ENCODE measurements at places on chromosomes 2 and 18.

- no peak for DNase-seq
These were observed 154.7 kb downstream of the TWIST2 start for GRCh38 chr2:239002591-239002953.

DNA sequence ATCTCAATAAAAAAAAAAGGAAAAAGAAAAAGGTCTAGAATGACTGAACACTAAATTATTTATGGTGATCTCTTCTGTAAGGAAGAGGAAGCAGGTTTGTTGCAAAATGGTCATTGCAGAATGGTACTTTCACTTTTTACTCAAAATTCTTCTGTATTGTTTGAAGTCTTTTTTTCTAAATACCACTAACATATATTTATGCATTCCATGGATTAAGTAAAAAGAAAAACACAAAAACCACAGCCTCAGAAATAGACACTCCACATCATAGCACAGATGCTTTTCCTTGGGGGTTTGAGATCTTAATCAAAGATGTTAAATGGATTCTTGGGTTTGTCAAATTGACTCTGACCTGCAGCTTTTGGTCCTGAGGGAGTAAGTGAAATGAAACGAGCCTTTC, 47.4 kb downstream of the RHOB start:
- DNase-seq, result no peak

GRCh38 chr2:216695401-216695821, at the start of gene IGFBP5:
TSS of gene IGFBP5 (minus strand) at chr2:216695549. CDS start at chr2:216694775, 774 bp downstream.
- no peak for DNase-seq

- DNase-seq, result no peak
These were observed 234.9 kb downstream of the TRIB2 start for GRCh38 chr2:12951657-12951973.

GRCh38 chr2:2641541-2642410, 310.7 kb upstream of the MYT1L start:
- DNase-seq, result no peak

DNA sequence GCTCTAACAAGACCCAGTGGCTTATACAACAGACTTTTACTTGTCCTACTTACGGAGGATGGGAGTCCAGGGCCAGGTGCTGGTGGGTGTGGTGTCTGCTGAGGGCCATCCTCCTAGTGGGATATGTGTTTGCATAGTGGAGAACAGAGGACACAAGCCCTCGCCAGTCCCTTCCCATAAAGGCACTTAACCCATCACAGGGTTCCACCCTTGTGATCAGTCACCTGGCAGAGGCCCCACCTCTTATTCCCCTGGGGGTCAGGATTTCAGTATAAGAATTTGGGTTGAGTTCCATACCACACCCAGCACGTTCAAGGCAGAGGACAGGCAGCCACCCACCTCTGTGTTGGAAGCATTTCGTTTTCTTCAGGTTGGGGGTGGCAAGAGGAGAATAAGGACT, 259.0 kb downstream of the AGAP1 start:
- DNase-seq, result no peak

GRCh38 chr2:47558768-47559684, 156.1 kb downstream of the MSH2 start:
- no peak for DNase-seq

DNA sequence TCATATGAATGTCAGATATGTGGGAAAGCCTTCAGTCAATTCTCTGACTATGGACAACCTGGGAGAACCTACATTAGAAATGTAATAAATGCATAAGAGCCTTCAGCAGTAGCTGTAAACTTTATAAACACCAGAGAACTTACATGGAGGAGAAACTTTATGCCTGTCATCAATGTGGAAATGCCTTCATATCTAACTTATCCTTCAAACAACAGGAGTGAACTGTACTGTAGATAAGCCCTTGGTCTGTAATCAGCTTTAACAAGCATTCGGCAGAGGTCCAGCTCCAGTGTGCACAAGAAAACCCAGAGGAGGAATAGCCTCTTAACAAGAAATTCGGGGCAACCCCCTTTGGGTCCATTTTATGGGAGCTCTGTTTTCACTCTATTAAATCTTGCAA, 14.8 kb upstream of the UXS1 start:
- DNase-seq, result no peak

DNA sequence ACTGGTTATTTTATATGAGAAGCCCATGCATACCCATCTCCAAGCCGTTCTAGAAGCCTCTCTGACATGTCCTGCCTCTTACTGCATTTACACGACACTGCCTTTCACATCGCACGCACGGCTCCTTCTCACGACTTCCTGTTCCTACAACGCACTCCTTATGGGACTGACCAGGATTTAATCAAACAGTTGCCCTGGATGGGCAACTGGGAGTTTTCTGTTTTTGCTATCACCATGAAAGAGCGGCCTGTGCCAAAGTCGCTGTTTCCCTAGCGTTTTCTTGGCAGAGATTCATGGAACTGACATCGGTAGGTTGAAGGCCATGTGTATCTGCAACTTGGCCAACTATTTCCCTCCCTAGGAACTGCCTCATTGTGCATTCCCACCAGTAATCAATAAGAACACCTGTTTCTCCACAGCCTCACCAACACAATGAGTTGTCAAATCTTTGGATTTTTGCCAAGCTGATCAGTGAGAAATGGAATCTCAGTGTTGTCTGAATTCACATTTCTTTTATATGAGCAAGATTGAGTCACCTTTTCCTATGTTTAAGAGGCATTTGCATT, 97.2 kb upstream of the OTOS start:
- DNase-seq, result no peak

DNA sequence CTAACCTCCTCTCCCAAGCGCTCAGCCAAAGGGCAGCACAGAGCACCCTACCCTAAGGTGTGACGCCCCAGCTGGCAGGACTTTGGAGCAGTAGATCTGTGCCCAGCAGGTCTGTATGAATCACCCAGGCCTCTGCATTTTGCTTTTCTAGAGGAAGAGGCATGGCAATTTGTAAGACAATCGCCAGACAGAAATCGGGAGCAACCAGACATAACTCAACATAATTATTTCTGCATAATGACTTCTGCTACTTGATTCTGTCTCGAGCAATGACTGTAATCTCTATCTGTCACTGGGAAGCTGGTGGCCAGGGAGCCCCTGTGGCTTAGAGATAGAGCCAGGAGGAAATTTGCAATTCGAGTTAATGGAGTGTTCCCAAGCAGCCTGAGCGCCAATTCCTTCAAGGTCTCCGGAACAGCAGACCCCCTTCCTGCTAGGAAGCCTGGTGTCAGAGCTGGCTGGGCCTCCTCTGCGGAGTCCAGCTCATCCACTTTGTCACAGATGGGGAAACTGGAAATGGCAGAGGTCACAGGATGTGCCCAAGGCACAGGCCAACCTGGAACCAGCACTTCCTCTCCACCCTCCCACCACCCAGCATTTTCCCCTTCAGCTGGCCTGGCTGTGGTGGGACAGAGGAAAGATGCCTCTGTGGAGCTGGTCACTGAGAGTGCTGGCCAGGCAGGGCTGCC, 55.0 kb downstream of the ODC1 start:
- DNase-seq, result no peak

DNA sequence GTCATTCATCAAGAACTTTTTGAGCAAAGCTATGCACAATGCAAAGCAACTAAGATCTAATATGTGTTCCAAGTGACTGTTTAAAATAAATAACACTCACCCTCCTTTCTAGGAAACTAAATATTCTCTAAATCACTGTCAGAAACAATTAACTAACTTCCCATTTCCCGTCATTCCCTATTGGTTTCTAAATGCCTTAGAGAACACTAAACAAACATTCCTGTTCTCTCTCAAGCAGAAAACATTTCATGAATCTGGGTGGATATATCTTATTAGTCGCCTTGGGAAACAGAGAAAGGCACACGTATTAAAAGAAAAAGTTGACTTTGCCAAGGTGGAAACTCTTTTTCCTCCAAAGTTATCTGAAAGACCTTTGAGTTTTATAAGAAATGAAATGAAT, 735.2 kb downstream of the MBD2 start:
- no peak for DNase-seq

DNA sequence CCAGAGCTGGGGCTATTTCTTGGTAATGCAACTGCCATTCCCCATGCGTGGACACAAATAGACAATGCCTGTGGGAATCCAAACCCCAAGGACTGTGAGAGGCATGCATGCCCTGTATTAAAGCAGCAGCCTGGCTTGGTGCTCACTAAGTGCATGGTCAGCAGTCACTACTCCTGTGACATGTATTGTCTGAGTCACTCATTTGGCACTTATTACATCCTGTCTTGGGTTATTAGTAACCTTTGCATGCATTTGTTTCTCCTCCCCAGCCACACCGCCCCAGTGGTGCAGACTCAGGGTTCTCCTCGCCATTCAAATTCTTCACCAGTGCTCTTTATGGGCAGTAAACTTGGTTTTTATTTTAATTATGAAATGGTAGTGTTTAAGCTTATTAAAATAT, 30.2 kb downstream of the PRKCE start:
- DNase-seq, result no peak

DNA sequence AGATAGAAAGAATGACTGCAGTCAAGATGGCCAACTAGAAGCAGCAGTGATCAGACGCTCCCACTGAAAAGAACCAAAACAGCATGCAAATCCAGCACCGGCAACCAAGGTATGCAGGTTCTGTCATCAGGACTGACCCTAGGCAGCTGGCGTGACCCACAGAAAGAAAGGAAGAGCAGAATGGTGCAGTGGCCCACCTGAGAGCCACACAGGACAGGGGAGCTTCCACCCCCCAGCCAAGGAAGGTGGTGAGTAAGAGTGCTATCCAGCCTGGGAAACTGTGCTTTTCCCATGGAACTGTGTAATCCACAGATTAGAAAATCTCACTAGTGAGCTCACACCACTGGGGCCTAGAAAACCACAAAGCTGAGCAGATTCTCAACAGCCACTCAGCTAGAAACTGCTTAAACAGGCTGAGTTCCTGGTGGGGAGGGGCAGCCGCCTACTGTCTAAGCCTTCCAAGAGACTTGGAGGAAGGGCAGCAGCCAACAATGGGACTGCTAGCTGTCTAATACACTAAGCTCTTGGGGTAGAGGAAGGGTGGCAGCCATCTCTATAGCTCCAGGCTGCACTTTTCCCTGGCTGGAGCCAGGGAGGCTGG, 127.9 kb downstream of the EVA1A start:
- no peak for DNase-seq

GRCh38 chr2:68274022-68274421, 21.7 kb upstream of the PPP3R1 start:
- DNase-seq, result no peak

GRCh38 chr2:168851674-168852320, 38.4 kb downstream of the SPC25 start:
- no peak for DNase-seq
